ENCODE measurements at places on chromosomes 12 and 14.

DNA sequence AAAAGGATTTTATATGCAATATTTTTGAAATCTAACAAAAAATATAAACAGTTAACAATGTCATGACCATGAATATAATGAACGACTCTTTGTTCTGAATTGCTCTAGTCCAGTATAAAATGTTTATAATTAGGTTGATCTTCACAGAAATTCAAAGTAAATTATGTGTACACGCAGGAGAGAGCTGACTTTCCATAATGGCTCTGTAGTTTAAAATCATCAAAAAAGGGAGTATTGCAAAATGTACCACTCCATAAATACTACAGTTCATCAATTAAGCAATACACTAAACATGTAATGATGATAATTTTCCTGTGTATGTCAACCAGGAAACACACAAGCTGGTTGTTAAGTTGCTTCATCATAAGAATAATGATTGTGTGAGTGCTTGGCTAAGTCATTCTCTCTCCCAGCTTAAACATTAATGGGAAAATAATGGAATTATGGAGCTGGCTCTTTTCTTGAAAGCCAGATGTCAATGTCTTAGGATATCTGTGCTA is 189.5 kb upstream of the PLEKHG7 start:
- no peak for DNase-seq

GRCh38 chr12:93165384-93165932 is 212.3 kb upstream of the NUDT4 start:
- no peak for DNase-seq

DNA sequence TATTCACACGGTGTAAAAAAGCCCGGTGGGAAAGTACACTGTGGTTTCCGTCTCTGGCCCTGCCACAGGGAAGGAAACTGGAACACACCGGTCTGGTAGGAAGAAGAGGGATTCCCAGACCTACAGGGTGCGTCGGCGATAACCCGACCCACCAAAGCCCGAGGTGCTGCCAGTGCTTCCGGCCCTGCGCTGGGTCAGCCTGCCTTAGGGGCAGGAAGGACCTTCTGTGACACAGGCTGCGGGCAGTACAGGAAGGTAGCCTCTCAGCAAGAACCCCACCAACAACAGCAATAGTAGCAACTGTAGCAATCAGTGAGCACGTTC is 169.5 kb upstream of the FKBP4 start:
- DNase-seq, result no peak

GRCh38 chr12:18259906-18260682 is 1.2 kb upstream of the PIK3C2G start:
- no peak for DNase-seq

DNA sequence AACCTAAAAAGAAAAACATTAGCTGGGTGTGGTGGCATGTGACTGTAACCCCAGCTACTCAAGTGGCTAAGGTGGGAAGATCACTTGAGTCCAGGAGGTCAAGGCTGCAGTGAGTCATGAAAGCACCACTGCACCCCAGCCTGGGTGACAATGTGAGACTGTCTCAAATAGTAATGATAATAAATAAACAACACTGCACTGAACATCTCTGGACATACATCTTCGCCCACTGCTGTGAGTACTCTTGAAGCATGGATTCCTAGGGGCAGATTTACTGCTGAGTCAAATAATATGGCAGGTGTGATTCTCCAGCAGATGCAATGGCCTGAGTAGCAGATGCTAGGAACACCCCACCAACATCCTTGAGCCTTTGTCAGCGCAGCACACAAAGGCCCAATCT is 23.6 kb downstream of the ABCB9 start:
- no peak for DNase-seq

DNA sequence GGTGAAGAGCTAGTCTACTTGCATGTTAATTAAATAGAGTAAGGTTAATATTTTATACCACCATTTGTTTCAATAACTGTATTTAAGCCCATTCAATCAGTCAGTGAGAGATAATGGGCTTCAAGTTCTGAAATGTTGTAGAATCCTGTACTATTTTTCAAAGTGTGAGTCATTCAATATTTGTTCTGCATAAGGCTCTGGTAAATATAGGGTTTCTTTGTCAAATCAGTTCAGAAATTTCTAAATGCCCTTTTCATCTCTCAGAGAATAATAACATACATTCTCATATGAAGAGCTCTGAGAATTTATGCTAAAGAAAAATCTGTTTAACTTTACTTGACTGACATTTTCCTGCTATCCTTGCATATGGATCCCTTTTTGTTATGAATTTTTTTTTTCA is 493.3 kb downstream of the TMTC2 start:
- DNase-seq, result no peak

DNA sequence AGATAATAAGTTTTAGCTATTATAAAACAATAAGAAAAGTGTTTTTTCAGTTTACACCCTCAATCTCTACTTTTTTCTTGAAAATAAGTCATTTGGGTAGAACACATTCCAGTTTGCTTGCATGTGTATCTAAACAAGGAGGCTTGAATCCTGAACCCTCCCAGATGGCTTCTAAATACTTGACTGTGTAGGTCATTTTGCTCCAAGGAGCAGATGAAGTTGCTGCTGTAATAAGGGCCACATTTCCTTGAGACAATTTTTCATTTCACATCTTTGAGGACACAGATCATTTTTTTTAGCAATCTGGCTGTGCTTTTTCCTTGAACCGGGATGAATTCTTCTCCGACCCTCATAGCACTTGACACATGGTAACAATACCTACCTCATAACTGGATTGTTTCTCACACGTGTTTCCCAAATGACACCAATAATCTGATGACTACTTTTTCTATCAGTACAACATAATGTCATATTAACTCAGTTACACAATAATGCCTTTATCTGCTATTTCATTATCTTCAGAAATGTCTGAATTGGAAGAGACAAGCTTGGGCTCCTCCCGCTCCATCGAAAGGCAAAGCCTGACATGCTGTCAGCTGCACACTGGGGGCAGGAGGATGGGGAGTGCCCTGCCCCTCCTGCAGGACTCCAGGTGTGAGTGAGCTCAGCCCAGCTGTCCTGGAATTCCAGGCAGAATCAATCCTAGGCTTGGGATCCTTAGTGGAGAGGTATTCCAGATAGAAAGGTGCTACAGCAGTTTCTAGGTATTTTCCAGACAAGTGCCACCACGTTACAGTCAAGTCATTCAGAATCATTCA is 30.9 kb downstream of the GPHB5 start:
- no peak for DNase-seq

DNA sequence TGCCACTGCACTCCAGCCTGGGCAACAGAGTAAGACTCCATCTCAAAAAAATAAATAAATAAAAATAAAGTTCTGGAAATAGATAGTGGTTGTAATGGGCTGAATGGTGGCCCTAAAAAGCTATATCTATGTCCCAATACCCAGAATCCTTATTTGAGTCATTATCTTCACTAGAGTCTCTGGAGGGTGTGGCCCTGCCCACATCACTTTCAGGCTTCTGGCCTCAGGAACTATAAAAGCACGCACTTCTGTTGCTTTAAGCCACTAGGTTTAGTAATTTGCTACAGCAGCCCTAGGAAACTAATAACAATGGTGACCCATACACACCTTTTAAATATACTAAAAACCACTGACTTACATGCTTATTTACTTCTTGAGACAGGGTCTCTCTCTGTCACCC is 49.9 kb downstream of the MAP3K9 start:
- DNase-seq, result no peak

GRCh38 chr12:75432924-75433323 is 42.0 kb downstream of the GLIPR1L2 start:
- no peak for DNase-seq

GRCh38 chr14:103118663-103119404 is 4.4 kb upstream of the TNFAIP2 start:
- DNase-seq, result no peak

DNA sequence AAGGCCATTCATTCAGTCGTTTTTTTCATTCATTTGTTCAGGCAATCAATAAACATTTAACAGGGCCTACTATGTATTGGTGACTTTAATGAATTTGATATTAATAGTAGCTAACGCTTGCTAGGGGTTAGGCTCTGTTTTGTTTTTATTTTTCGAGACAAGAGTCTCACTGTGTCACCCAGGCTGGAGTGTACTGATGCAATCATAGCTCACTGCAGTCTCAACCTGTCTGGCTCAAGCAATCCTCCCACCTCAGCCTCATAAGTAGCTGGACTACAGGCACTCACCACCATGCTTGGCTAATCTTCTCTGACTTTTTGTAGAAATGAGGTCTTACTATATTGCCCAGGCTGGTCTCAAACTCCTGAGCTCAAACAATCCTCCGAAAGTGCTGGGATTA is 25.6 kb upstream of the MED13L start:
- DNase-seq, result no peak

DNA sequence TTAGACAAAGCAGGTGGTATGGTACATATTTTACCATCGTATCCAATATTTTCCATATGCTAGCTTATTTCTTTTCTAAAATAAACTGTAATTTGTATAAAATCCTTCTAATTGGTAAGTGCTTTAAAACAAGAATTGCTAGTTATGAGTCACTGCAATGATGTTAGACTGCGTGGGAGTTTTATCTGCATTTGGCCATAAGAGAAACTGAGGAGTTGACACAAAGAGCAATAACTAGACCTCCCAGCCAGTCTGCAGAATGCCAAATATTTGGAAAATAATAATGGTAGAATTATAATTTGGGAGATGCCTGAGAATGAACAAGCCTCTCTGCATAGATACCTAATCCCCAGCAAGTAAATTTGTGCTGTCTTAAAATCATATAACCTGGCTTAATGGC is 61.7 kb upstream of the PTPRR start:
- DNase-seq, result no peak

GRCh38 chr12:93137656-93138612 is 208.8 kb upstream of the EEA1 start:
- no peak for DNase-seq

GRCh38 chr14:31265701-31266398 is 58.3 kb upstream of the HECTD1 start:
- no peak for DNase-seq

DNA sequence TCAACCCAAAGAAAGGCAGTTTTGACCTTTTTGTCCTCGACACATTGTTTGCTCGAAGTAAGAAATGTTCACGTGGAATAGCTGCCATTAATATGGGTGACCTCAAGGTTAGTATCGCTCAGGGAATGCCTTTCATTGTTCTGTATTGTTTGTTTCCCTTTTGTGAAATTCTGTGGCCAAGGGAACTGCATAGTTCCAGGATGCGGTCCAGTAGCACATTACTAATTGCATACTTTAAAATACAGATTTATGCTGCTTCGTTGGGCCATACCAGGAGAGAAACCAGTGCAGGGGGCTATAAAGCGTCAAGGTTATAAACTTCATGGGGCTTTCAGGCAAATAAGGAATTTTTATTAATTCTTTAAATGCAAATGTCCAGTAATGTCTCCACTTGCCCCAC is 73.3 kb upstream of the USP44 start:
- no peak for DNase-seq

DNA sequence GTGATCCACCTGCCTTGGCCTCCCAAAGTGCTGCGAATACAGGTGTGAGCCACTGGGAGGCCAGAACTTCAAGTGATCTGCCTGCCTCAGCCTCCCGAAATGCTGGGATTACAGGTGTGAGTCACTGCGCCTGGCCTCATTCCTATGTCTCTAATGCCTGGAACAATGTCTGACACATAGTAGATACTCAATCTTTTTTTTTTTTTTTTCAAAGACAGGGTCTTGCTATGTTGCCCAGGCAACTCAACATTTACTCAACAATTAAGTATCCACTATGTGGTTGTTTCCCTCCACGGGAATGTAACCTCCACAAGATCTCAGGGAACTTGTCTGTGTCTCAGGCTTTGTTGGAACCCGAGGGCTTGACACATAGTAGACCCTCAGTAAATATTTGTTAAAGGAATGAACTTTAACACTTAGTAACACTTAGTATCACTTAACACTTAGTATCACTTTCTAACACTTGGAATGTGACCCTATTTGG is 3.0 kb upstream of the TMEM120B start:
- no peak for DNase-seq

DNA sequence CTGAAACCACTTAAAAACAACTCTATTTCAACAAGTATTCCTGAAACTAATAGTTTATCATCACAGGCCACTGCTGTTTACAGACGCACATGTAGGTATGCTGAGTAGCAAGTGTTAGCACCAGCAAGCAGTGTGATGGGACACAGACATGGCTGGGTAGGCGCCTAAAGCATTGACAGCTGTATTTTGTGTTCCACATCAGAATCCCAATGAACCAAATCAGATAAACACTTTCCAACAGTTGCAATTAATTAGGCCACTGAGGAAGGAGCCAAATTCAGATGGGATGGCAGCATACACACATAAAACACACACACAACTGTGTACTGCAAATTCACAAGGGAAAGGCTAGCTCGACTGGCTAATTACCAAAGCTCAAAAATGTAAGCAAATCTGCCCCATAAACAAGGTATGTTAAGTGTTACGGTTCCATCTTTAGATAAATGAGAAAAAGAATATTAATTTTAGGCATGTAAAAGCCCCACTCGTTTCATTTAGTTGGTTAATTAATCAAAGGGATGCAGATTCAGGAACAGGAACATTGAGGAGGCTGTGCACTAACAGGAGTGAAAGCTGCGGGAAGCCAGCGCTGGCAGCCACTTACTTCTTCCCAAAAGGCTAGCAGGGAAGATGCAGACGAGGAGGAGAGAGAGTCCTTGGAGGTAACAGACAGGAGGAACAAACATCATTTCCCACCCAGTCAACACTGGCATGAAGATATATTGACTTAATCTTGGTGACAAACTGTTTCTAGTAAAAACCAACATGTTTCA is 33.4 kb downstream of the AMN start:
- DNase-seq, result no peak

Measured in GM18507 (cell line).